Stimulated activated CD8-positive, alpha-beta memory T cell treated with anti-CD3 and anti-CD28 coated beads, Interleukin-2, amount 100 ng/mL, for 1 hour (primary cell): ENCODE measurements at places on chromosomes 13 and 19.

DNA sequence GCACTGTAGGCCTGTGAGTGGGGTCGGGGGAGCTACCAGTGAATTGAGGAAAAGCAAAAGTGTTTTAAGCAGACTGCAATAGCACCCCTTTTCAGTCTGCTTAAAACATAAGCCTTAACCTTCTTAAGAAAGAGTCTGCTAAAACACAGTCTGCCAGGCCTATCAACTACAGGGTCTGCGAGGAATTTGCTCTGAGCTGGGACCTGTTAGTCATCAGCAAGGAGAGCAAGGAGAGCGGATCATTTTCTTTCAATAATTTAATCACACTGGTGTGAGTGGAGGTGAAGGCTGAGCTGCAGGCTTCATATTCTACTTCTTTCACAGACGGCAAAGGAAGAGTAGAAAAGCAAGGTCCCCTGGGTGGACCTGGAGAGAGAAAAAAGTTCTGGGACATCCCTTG lies 342.7 kb downstream of the ENOX1 start:
- no peak for DNase-seq

GRCh38 chr13:48318821-48319511 lies 15.4 kb downstream of the RB1 start:
- no peak for DNase-seq

DNA sequence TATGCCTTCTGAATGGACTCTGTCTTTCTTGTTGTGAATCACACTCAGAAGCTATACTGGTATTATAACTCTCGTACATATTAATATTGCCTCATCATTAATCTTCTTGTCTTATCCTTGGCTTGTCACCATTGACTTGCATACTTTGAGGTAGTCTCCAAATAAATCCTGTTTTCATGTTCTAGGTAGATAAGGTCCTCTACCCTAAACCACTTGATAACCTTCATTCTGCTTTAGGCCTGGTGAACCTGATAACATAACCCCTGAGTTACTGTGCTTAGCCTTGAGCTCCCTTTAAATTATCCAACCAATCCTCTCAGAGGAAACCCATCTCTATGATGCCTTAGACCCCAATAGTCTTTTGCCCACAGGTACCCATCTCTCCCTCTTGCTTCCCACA lies 1162.3 kb downstream of the SLITRK1 start:
- DNase-seq: no peak

DNA sequence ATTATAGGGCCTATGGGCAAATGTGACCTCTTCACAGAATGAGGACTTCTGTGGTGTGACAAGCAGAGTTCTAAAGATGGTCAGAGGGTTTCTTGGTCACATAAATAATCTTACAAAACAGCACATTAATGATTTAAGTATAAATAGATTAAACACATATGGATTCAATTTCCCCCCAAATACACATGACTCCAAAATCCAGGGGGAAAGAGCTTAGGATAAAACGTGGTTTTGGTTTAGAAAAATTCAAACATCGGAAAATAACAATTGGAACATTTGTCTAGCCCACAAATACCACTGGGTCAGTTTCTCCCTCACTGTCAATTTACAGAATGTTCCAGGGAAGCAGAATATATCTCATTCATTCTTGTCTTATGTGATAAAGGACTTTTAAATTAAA lies 283.1 kb downstream of the COG6 start:
- DNase-seq: no peak

DNA sequence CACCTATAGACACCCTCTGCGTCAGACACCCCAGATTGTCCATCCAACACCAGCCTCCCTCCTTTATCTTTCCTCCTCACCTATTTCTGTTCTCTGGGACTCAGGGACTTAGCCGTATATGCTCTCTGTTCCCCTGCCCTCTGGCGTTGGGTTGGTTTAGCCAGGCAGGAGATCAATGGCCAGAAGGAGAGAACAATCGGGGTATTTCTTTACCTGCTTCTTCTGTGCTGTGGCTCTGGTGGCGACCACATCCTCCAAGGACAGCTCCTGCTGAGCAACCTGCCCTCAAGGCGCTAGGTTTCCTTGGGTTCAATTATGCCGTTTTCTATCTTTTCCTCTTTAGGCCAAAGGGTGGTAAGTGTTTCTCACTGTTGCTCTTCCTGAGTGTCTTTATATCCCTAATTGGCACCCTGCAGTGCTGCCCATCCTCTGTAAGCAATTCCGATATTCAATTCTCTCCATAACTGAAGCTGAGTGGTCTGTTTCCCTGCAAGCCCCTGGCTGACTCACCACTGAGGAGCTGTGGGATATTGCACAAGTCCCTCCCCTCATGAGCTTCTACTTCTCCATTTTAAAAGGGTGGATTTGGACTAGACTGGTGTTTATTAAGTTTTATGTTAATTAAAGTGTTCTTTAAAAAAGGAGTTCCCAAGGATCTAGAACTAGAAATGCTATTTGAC lies 63.7 kb upstream of the TMTC4 start:
- DNase-seq: no peak

DNA sequence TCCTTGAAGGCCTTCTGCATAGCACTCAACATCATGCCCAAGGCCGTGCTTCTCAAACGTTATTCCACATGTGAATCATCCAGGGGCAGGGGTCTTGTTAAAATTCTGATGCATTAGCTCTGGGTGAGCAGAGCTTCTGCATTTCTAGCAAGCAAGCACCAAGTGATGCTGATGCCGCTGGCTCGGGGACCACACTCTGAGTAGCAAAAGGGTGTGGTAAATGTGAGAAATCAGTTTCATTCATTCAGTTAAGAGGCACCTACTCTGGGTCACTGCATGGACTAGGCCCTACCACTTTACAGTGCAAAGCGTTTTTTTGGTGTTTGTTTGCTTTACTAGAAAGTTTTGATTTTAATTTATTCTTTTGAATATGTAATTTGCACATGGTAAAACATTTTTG lies 7.2 kb downstream of the KRTDAP start:
- DNase-seq: no peak

GRCh38 chr13:24214528-24214927 lies 54.0 kb downstream of the SPATA13 start:
- no peak for DNase-seq

GRCh38 chr19:1055886-1056620 lies 10.9 kb upstream of the ARHGAP45 start:
- DNase-seq: no peak

- no peak for DNase-seq
Observed at GRCh38 chr13:60454425-60454824, 57.4 kb downstream of the TDRD3 start.

- DNase-seq: no peak
Observed at GRCh38 chr13:28475916-28476725, 18.8 kb downstream of the FLT1 start.

DNA sequence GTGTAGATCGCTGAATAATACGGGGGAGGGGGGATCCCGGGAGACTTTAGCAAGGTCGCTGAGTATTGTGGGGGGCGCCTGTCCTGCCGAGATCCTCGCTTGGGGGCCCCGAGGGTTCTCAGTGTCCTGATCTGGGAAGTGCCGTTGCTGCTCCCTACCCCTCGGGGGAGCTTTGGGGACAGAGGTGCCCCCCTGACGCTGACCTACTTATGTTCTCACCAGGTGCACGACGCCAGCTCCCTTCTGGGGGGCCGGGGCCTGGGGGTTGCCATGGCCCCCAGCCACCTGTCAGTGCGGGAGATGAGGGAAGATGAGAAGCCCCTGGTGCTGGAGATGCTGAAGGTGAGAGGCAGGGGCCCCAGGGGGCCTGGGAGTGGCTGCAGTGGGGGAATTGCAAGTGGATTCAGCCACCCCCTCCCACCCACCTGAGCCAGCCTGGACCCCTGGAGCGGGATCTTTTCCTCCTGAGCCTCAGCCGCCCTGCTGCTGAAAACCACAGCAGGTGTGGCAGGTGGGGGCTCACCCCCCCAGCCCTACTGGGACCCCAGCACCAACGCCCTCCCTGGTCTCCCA lies 537 bp downstream of the NAT14 start:
- DNase-seq: no peak
